ENCODE measurements at places on chromosomes 3 and 15.

GRCh38 chr15:73034221-73034620 is 18.0 kb upstream of the NEO1 start:
- no peak for DNase-seq

GRCh38 chr3:82163907-82164520 is 402.6 kb upstream of the GBE1 start:
- peak; percentile 46 for DNase-seq

DNA sequence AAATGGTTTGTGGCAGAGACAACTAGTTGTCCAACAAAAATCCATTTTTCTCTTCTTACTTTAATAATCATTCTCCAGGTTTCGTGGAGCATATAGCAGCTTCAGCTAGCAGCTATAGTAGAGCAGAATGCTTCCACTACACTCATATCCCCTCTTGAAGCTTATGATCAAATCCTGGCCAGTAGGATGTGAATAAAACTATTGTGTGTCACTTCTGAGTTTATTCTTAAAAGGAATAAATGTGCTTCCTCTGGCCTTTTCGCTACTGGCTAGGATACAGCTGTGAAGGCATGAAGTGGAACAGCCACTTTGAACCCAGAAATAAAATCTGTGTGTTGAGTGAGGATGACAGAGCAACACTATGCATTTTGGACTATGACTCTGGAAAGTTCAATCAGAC is 7.8 kb upstream of the CPOX start:
- no peak for DNase-seq

GRCh38 chr3:127655641-127656040 is 17.1 kb upstream of the ABTB1 start:
- peak; percentile 65 for DNase-seq

DNA sequence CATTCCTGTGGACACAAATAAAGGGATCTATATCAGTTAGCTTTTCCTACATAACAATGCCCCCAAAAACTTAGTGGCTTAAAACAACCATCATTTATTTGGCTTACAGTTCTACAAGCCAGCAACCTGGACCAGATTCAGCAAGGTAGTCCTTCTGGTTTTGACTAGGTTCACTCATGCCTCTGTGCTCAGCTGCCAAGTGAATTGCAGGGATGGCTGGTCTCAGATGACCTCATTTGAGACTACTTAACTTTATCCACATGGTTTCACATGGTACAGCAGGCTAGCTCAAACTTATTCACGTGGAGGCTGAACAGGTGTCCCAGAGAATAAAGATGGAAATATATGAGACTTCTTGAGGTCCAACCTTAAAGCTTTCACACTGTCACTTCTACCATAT is 119.3 kb upstream of the BFSP2 start:
- no peak for DNase-seq

DNA sequence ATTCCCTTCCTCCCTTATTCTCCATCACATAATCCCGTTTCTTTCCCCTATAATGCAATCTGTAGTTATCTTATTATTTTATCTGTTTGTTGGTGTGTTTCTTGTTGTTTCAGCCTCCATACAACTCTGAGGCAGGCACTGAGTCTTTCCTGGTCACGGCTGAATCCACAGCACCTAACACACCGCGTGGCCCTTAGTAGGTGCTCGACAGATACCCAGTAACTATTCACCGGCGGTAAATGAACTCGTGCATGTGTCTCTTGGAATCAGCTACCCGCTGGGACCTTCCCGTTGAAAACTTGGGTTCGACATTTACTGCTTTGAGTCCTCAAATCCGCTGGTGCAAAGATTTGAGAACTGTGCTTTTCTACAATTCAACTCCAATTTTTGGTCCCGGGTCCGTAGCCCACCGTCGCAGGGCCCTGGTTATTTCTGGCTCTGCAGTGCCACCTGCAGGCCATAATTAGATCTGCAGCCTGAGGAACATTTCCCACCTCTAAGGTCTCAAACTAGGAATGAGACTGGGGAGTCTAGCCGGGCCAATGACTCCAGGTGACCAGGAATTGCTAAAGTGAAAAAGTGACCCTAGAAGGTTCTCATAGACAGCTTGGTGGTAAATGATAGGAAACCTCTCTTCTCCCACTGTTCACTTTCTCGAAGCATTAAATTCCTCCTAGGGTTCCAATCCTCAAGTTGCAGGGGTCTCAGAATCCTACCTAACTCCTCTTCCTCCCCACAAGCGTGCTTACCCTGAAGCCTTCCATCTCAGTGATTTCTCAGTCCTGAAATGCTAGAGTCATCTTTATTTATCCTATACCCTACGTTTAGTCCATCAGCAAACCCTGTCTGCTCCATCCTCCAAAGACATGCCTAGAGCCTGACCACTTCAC is 40.0 kb upstream of the TRH start:
- peak; percentile 39 for DNase-seq

GRCh38 chr3:172329070-172329469 is 119.2 kb downstream of the GHSR start:
- no peak for DNase-seq

DNA sequence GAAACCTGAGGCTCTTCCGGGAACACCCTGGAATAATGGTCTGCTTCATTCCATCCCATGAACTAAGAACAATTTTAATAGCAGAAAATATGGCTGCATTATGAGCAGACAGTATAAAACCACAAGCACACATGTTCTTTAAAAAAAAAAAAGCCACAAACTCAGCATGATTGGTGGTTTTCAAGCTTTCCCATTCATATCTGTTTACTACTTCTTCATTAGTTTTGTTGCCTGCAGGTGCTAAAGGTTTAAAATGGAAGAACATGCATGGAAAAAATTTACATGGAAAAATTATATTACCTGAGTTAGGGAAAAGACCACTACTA is 137.9 kb upstream of the HES1 start:
- DNase-seq = no peak

DNA sequence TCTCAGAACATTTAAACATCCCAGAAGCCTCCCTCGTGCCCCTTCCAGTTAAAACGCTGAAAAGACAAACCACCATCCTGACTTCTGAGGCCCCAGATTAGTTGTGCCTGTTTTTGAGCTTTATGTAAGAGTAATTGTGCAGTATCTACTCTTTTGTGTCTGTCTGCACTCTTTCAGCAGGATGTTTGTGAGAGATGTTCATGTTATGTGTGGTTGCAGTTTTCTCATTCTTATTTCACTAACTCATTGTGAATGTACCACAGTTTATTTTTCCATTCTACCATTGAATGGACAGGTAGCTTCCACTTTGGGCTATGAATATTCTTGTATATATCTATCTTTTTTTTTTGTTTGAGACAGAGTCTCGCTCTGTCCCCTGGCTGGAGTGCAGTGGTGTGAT is 40.3 kb downstream of the MINAR1 start:
- DNase-seq = no peak

DNA sequence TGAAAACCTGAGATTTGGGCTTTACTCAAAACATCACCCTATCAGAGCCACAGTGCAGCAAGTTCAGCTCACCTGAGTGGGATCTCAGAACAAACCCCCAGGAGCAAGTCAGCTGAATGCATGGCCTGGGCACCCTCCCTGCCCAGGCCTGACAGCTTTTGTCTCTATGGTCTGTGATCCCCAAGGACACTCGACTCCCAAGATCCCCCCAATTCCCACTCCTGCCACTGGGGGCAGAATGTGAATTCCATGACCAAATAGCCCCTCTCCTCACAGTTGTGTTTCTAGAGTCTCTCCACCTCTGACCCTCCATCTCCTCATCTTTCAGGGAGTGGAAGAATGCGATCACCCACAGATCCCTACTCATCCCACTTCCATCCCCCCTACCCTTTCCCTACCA is 58.9 kb downstream of the ZNF445 start:
- no peak for DNase-seq

DNA sequence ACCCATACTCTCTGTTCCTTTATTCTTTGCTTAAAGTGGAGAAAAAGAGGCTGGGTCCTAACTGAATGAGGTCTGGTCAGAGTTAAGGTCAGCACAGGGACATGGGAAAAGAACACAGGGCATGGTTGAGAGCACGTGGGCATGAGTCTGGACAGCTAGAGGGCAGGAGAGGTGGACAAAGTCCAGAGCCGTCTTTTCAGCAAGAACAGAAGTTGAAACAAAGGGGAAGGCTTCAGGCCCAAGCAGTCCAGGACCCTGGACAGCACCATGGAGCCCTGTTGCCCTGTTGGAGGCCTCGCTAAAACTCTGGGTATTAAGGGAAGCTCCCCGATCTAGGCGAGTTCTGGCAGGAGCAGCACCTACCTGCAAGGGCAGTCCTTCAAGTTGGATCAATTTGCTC is 50.7 kb downstream of the XYLB start:
- DNase-seq = peak; percentile 50

DNA sequence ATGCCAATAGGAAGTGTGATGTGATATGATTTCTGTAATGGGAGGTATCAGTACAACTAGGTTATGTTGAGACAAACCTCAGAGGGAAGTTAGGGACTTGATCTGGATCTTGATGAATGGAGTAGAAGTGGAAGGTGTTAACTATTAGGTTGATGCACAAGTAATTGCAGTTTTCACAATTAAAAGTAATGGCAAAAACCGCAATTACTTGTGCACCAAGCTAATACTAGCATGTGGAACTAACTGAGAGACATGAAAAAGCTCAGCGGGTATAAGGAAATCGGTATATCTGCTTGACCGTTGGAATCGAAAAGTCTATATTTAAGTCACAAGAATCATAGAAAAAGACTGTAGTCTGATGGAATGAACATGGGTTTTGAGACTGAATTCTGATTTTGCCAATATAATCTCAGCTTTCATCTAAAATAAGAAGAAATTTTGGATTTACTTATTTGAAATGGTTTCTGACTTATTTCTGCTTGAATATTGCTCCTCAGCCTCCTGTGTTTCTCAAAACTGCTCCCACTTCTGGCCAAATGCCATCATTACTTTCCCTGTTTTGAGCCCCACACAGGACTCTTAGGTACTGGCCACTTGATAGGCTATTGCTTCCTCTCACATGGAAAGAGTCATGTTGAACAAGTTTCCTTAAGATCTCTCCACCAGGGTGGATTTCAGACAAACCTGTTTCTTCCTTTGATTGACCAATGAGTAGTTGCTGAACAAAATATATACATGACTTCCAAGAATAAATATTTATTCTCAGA is 271.5 kb upstream of the COL8A1 start:
- no peak for DNase-seq

GRCh38 chr3:25465266-25465860 is 37.3 kb downstream of the RARB start:
- DNase-seq = no peak

- DNase-seq = peak; percentile 95
Observed at GRCh38 chr3:58332575-58333188, at the start of gene PXK. Gene PXK (plus strand): TSS chr3:58332892. CDS start chr3:58332989, 97 bp downstream.

DNA sequence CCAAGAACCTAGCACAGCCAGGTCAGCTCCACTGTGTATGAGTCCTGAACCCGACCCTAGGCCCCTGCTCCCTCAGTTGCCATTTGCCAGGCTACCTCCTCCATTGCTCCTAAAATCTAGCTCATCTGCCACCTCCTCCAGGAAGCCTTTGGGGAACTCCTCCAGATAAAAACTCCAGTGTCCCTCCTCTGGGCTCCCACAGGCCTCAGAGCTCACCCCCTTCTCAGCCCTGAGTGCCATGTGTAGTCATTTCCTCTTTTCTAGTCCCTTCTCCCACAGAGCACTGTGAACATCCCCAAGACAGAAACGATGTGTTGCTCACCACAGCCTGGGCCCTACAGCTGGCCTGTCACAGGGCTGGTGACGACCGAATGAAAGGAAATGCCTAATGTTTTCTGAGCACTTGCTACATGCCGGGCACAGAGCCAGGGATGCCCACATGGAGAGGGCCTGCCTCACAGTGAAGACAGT is 61.0 kb downstream of the IQSEC1 start:
- DNase-seq = peak; percentile 100

DNA sequence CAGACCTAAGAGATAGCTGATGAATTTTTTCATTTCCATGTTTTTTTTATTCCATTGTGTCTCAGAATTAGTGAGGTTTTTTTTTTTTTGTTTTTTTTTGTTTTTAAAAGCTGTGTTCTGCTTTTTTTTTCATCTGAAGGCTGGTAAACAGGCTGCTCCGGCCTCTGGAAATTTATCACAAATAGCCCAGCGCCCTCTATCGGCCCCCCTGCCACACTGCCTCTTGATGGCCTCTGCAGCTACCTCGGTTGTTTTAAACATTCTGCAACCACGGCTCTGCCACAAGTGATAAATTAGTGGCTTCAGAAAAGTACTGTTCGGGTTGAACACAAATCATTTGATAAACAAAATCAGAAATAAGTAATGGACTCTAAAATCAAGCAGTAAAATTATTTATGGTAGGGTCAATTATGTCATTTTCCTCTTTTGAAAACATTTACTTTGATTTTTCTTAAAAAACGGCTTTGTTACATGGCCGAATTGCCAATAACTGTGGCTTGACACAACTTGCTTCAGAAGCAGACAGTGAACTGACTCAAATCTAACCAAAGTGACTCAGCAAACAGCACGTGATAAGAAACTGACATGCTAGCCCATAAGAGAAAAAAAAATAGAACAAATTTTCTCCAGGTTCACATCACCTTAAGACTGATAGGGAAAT is 87.8 kb downstream of the RSL24D1 start:
- DNase-seq = peak; percentile 77

DNA sequence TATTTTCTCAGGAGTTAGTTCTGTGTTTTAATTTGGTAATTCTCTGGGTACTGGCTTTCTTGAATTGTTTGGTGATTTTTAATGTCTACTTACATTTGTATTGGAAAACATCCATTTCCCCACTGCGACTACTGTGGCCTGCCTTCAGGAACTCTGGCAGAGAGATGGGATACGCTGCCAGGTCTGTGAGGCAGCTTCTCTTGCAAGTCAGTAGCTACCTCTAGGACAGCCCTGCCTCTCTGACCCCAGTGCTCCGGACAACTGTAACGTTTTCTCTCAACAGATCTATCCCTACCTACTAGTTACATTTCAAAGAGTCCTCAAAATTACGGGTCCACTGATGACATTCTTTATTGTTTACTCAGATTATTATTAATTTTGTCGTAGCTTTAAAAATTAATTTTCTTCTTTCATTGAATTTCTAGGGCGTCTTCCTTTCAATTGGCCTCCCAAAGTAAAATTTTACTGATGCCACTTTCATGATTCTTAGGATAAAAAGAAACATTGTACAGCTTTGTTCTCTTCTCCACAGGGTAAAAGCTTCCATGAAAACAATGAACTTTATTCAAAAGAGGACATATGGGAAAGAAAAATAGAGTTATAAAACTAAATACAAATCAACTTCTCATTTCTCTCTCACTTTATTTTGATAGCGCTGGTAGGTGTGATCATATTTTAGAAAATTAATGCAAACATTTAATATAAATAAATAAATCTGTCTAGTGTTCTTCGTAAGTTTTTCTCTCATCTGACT is 123.2 kb upstream of the GOLGA8J start:
- no peak for DNase-seq

GRCh38 chr15:70316059-70316600 is 218.4 kb upstream of the TLE3 start:
- DNase-seq = peak; percentile 52

DNA sequence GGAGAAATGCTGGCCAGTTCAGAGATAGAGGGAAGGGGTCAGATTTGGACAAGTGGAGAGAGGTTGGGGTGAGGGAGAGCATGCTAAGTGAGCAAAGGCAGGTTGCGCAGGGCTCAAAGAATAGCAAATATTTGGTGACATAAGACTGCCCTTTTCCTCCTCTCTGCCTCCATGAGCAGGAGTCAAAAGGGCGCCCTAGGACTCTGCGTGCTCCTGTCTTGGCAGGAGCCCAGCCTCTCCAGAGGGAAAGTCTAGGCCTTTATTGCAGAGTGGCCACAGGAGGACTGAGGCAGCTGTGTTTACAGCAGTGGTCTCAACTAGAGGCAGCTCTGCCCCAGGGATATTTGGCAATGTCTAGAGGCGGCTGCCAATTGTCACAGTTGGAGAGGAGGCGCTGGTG is 165.6 kb downstream of the FAM43A start:
- no peak for DNase-seq

Measured in suppressor macrophage treated with lipopolysaccharide for 1 hour (primary cell).